Thoracic aorta (tissue), 2 donors: ENCODE measurements at places on chromosomes 1 and 21.

DNA sequence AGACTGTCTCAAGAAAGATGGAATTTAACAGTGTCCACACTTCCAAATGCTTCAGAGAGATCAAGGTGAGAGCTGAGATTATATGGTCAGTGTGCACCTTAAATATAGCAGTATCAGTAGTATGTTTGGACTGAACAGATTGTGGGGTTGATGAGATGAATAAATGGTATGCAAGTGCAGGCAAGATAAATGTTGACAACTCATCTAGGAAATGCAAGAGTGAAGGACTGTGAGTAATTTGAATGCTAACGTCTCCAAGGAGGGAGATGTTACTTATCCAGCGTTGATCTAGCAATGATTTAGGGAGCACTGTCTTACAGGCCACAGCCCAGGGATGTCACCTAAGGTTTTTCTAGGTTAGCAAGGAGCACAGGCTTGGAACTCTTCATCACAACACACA is 170.7 kb upstream of the GALNT2 start:
- DNase-seq = no peak

- DNase-seq = no peak
Measured at GRCh38 chr1:46517932-46518498, 28.4 kb downstream of the DMBX1 start.

DNA sequence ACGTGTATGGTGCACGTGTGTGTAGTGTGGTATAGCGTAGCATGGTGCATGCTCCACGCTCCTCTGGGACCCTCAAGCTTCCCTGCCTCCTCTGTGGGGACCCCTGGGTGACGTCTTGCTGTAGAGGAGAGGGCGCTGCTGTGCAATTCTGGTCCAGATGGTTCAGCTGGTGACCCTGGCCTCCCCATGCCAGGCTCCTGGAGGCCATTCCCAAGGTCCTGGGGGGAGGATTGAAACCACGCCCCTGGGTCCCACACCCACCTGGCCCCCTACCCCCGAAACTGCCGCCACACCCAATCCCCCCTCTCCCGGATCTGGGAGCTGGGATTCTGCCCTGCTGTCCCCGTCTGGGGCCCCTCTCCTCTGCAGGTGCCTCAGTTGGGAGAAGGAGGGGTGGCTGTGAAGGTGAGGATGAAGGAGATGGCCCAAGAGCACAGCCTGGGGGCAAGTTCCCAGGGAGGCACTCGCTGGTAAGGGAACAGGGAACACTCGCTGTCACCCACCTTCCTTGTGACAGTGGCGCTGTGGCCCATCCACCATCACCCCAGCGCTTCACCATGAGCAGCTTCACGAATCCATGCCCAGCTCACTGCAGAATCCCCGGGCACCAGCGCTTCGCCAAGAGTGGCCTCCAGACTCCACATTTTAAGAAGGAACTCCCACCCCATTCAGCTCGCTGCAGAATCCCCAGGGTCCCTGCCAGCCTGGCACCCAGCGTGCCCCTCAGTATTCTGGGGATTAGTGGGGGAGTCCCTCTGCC is 38.0 kb downstream of the WDR4 start:
- DNase-seq = no peak

GRCh38 chr1:169964206-169964605 is 70.5 kb upstream of the SCYL3 start:
- DNase-seq = no peak

DNA sequence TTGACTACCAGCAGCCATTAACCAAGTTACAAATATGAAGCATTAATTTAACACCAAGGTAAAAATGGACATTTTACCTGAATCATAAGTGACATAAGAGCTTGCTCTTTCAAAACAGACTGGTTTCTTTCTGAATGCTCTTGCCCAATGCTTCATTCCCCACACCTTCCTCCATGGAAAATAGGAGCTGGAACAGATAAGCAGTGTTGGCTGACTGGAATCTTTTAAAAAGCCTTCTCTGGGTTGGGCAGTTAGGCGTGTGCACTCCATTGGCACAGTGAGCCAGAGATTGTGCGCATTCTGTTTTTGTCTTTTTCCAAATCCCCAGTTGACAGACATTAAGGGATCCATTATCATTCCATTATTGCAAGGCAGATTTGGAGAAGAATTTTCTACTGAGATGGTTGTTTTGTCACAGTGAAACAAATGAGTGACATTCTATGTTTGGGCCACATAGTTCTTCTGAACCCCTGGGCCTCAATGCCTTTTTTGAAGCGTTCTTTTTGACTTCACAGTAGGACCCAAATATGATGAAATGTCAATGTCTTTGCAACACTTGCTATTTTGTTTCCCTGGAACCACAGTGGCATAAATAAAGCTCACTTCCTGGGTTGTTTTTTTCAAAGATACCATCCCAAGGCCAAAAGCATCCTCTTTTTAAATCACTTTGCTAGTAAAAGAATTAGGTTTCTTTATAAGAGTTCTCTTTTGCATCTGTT is 32.3 kb downstream of the LRRC8B start:
- no peak for DNase-seq

DNA sequence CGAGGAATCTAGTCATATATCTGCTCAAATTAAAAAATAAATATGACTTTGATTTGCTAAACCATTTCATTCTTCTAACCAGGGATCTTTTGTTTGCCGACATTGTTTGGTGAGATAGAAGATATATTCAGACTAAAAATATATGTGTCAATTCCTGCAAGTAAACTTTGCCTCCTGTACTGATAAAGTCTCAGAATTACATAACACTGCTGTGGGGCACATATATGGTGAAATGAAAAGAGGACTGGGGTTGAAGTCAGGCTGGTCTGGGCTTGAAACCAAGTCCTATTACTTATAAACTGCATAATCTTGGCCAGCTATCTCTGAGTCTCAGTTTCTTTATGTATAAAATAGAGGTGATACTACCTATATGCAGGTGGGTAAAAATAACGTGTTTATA is 9.8 kb downstream of the SCMH1 start:
- no peak for DNase-seq

GRCh38 chr1:208251015-208251414 is 6.8 kb upstream of the PLXNA2 start:
- no peak for DNase-seq

GRCh38 chr21:31117128-31117916 is 79.0 kb upstream of the KRTAP19-8 start:
- no peak for DNase-seq

- DNase-seq = no peak
Measured at GRCh38 chr1:64878931-64879611, 87.3 kb downstream of the JAK1 start.

GRCh38 chr1:23288201-23288600 is 55.9 kb downstream of the HNRNPR start:
- no peak for DNase-seq

DNA sequence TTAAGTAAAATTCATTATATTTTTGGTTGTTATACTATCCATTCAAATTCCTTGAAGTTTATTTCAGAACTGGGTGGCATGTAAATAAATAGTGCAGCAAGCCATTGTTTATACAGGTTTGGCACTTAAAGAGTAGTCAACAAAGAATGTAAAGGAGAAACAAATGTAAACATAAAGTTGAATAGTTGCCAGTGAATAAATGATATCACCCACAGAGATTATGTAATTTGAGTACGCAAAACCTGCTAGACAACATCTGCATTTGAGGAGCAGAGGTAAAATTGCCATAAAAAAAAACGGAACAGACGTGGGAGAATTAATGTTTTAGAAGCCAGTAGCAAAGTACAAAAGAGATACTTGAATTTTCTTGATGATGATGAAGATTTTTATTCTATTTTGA is 111.6 kb downstream of the ADGRL2 start:
- no peak for DNase-seq

DNA sequence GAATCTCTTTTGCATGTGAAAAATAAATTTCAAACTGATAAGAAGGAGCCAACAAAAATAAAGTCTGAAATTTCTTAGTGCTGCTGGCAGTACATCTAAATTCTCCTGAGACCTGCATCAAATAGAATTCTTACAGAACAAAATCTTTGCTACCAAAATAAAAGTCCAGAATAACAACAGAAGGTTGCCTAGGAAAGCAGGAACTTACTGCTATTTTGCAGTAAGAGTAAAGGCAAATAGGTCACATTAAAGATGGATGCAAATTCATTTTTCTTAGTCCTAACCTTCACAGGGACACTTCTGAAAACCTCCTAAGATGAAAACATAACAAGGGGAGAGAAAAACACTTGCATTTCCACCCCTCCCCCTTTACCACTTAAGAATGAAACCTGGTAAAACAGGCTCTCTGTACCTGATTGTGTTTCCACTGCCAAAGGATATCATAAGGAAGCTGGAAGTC is 59.0 kb downstream of the RUSC1 start:
- no peak for DNase-seq

- no peak for DNase-seq
Measured at GRCh38 chr21:33843216-33843615, 72.4 kb downstream of the ATP5PO start.

DNA sequence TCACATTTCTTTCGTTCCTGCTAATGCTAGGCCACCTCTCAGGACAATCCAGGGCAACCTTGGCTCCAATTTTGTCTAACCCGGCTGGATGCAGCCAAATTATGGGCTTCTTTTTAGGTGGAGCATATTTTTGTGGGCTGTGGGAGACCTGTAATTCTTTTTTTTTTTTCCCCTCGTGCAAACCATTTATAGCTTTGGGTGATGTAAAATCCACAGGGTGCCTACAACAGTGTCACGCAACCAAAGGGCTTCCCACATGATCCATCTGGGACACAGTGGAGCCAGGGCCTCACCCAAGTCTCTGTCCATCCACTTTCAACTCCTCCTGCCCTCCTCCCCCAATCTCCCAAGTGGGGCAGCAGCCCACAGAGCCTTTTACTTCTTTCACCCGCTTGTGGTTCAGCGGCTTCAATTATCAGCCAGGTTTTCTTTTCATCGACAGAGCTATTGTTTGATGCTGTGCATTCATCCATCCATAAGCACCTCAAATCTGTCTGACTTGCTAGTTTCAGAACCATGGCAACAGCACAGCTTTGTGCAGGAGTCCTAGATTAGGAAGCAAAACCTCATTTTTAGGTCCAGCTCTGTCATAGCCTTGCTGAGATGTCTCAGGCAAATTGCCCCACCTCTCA is 10.0 kb upstream of the OVAAL start:
- no peak for DNase-seq

DNA sequence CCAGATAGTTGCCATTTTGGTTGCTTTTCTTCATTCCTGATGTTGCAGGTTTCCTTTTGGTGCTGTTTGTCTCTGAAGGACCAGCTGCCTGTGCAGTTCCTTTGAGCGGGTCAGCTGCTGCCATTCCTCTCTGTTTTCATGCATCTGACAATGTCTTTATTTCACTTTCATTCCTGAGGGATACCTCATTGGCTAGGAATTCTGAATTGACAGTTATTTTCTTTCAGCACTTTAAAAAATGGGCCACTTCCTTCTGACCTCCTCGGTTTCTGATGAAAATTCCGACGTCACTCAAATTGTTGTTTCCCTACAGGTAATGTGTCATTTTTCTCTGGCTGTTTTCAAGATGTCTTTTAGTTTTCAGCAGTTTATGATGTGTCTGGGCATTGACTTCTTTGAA is 24.8 kb downstream of the CCSAP start:
- DNase-seq = no peak

DNA sequence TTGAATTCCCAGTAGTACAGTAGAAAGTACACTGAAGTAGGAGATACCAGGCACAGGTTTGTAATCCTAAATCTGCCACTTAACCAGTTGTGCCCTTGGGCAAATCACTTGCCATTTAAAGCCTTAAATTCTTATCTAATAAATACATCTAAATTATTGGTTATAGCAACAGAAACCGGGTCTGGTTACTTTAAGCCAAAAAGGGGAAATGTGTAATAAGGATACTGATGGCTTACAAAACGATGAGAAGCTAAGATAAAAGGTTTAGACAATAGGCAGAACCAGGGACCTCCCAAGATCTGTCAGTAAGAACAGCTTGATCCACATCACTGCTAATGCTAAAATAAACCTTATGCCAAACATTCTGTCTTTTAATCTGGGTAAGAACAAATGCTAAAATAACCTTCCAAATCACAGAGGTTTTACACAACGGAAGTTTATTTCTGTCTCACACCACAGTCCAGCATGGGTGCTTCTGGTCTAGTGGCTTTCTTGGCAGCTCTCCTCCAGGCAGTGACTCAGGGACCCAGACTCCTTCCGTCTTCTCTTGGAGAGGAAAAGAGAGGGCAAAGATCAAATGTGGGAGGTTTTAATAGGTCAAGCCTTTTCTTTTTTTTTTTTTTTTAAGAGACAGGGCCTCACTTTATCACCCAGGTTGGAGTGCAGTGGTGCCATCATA is 16.5 kb upstream of the ZMYM1 start:
- no peak for DNase-seq

DNA sequence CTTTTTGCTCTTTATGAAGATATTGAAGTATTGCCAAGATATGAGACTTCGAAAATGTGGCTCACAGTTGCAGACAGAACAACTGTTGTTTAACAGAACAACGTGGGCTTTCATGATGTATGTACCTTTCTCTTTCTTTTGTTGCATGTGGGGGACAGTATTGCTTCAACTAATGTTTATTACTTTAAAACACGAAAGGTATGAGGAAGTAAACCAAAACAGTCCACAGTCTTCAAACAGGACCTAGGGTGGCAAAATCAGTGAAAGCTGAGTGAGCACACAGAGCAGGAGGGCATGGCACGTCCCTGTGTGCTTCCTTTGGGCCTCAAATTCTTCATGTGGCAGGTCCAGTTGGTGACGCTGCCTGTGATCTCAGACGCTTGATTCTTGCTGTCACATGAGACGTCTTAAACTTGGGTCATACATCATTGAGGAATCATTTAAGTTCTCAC is 7.8 kb upstream of the CHAF1B start:
- no peak for DNase-seq

GRCh38 chr1:62436039-62436465 is 797 bp upstream of the USP1 start:
- DNase-seq = no peak

DNA sequence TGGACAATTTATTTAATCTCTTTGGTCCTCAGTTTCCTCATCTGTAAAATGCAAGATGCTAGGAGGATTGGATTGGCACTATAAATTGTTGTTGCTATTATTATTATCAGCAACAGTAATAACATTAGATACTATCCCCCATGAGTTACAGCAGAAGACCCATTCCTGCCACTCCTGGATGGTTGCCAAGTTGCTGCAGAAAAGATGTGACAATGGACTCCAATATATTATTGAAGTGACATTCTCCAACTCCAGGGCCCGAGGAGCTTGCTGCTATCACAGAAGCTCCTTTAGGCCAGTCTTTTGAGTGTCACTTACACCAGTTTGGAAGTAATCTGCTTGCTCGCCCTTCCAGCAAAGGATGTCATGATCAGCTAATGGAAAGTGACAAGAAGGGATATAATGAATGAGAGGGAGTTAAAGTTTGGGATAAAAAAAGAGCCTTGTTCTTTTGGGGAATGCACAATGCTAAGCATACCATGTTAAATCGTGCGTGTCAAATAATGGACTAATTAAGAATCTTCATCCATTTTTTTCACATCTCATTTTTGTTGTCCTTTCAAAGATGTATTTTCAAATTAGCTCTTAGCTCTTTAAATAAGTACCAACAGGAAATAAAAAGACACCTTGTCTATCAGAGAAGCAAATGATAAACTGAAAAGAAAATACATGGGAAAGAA is 19.5 kb upstream of the PROX1 start:
- no peak for DNase-seq

DNA sequence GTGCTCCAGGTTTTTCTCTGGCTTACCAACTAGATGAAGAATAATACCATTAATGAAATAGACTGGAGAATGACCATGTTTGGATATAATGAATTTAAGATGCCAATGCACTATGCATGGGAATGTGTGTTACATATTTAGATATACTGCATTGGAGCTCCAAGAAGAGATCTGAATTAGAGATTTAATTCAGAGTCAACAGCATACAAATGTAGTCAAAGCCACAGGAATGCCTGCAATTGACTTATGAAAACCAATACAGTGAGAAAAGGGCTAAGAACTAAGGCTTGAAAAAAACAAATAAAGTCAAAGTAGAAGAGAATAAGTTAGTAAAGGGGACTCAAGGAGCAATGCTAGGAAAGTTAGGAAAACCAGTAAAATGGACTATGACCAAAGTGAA is 59.1 kb downstream of the USP24 start:
- no peak for DNase-seq
